Sciatic nerve (tissue), 2 donors: ENCODE measurements at places on chromosomes 11 and 22. TPM values are rescaled to one million over a fixed set of nuclear protein-coding genes. Genes with fewer than 3 reads are reported as not detected.

Gene TRIM48
- not detected for total RNA-seq

Gene PTPN5
- 3.2 TPM for total RNA-seq

DNA sequence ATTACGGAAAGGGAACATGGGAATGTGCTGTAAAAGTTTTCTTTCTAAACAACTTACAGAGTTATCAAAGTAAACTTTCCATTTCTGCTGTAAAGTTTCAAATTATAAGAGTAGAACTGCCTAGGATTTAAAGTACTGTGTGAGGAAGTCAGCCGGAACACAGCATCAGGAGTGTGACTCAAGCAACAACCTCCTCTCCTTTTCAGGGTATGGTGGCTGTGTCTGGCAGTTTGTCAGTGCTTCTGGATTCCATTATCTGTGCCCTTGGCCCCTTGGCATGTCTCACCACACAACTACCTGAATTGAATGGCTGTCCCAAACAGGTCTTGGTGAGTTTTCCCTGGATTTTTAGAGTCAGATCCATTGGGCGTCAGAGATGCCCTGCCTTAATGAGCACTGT lies 6.9 kb upstream of the TOM1 start:
- no peak for DNase-seq

DNA sequence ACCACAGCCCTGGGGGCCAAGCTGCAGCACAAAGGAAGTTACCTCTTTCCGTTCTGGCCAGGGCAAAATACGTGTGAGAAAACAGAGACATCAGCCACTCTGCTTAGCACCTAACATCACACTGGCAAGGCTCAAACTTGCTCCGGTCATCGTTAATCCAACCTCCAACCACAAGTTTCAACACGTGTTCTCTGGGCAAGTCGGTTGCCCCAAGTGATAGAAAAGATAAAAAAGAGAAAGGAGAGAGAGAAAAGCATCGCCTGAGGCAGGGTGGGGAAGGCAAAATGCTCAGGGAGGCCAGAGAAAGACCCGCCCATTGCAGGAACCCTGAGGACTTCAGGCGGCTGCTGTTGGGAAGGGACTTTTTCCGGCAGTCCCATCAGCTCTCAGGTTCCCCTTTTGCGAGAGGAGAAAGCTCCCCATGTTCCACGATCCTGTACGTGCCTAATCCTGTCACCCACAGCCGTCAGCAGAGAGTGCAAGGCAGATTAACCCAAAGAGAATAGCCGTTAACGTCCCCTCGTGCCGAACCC lies 18.5 kb upstream of the B4GALNT4 start:
- DNase-seq, result peak; percentile 58

DNA sequence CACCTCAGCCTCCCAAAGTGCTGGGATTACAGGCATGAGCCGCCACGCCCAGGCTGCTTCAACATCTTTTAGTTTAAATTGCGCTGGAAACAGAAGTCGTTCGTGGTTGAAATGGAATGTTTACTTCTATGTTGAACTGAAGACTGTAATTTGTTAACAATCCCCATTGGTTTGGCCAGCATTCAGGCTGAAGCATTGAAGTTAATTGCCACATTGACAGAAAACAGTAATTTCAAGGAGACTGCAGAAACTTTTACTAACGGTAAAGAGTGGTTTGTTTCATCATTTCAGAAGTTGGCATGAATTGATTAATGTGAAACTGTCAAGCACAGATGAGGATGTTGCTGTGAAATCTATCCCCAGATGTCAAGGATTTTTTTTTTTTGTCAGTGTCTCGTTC lies 14.2 kb downstream of the AP5B1 start:
- DNase-seq, result no peak

- DNase-seq, result no peak
Measured at GRCh38 chr11:7469351-7469865, 15.9 kb upstream of the OLFML1 start.
